K562 (cell line): ENCODE measurements at places on chromosomes 12 and 14.

DNA sequence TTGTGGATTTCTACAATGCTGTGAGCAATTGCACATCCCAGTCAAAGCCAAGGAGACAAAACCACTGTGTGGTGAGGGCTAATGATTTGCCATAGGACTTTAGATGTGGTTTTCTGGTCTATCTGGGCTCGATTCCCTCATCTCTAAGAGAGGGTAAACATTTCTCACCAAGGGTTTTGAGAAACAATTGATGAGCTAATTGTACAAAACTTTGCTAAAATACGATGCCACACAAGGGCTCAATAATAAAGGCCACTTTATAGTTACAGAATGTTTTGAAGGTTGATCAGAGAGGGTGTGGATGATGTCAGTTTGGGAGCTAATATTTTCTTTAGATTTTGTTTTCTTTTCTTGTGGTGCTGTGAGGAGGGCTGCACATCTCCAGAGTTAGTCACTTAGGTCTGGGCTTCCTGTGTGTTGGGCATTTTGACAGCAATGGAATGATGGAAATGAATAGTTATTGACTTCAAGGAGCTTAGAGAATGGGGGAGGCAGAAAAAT, 60.8 kb upstream of the SLC38A4 start:
- DNase-seq = no peak
- H3K36me3 ChIP-seq = no peaks in the 10 kb centered on the region
- H3K27me3 ChIP-seq = no peaks in the 10 kb centered on the region
- no peak overlapping the region for H3K27ac ChIP-seq
- no peak overlapping the region for H3K4me3 ChIP-seq
- H3K4me1 ChIP-seq = no peaks in the 10 kb centered on the region

GRCh38 chr12:121423682-121424623, 24.0 kb downstream of the RNF34 start:
- no peak overlapping the region for H3K4me3 ChIP-seq
- peak overlapping the region; percentile 56; the same call in 1 of the 3 replicates for H3K27ac ChIP-seq
- no peaks in the 10 kb centered on the region for H3K27me3 ChIP-seq
- H3K4me1 ChIP-seq = peaks cover 8% of the 10 kb centered on the region
- H3K36me3 ChIP-seq = peaks cover 94% of the 10 kb centered on the region

DNA sequence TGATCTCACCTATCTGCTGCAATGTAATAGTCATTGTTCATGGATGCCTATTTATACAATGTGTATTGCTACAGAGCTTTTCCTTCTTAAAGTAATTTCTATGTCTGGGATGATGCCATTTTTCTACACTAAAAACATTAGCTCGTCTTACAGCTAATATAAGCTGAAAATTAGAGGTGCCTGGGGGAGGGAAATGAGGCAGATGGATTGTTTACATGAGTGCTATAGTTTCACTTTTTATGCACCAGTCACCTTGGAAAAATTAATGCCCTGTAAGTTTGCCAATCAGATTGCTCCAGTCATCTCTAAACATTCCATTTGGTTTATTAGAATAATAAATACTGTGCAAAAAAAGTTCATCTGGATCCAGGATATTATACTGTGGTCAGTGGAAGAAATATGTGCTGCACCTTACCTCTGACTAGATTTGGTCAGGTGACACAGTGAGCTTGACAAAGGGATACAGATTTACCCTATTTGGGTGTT, 436.2 kb downstream of the RAD51B start:
- peaks cover 9% of the 10 kb centered on the region; the same call in 2 of the 3 replicates for H3K4me1 ChIP-seq
- H3K36me3 ChIP-seq = no peaks in the 10 kb centered on the region
- no peak for DNase-seq
- no peaks in the 10 kb centered on the region for H3K27me3 ChIP-seq
- H3K27ac ChIP-seq = no peak overlapping the region

- no peaks in the 10 kb centered on the region for H3K27me3 ChIP-seq
- no peak overlapping the region for H3K27ac ChIP-seq
- H3K36me3 ChIP-seq = no peaks in the 10 kb centered on the region
- no peak for DNase-seq
- peaks cover 20% of the 10 kb centered on the region; the same call in 2 of the 3 replicates for H3K4me1 ChIP-seq
- H3K4me3 ChIP-seq = no peak overlapping the region
Observed at GRCh38 chr14:39228509-39229221, 5.0 kb upstream of the MIA2 start.

DNA sequence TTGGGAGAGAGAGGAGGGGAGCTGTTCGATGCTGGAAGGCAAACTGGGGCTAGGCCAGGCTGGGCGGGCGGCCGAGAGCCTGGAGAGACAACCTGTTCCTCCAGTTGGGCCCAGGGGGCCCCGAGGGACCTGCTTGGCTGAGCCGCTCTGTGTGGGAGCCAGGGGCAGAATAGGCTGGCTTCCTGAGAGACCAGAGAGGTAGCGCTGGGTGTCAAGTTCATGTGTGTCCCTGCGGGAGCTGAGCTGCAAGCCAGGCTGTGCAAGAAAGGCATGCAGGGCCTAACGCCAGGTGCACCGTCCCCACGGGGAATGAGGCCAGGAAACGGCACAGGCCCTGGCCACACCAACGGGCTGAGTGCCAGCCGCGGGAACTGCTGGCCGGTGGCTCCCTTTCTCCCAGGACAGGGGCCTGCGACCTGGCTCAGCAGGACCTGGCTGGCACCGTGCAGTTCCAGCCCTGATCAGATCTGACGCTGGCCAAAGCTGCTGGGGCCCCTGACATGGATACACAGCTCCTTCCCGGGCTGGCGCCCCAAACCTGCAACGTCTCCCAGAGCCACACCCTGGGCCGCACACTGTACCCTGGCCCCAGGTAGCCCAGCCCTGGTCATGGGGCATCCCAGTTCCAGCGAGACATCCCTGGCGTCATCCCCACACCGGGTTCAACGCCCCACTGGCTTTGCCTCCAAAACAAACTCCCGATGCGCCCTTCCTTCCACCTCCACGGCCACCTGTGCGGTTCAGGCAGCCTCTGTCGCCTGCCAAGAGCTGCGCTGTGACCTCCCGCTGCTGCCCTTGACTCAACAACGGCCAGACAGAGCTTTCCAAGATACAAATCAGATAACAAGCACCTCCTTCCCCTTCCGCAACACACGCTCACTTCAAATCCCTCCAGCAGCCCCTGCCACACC, 65.0 kb downstream of the RFLNA start:
- no peak overlapping the region for H3K27ac ChIP-seq
- no peak for DNase-seq
- no peak overlapping the region for H3K4me3 ChIP-seq
- no peaks in the 10 kb centered on the region for H3K27me3 ChIP-seq
- peaks cover 35% of the 10 kb centered on the region for H3K4me1 ChIP-seq
- H3K36me3 ChIP-seq = peaks cover 45% of the 10 kb centered on the region; the same call in 2 of the 3 replicates

GRCh38 chr12:23687947-23688346, 261.5 kb downstream of the SOX5 start:
- no peak overlapping the region for H3K4me3 ChIP-seq
- no peaks in the 10 kb centered on the region for H3K27me3 ChIP-seq
- H3K4me1 ChIP-seq = no peaks in the 10 kb centered on the region
- no peaks in the 10 kb centered on the region for H3K36me3 ChIP-seq
- H3K27ac ChIP-seq = no peak overlapping the region

DNA sequence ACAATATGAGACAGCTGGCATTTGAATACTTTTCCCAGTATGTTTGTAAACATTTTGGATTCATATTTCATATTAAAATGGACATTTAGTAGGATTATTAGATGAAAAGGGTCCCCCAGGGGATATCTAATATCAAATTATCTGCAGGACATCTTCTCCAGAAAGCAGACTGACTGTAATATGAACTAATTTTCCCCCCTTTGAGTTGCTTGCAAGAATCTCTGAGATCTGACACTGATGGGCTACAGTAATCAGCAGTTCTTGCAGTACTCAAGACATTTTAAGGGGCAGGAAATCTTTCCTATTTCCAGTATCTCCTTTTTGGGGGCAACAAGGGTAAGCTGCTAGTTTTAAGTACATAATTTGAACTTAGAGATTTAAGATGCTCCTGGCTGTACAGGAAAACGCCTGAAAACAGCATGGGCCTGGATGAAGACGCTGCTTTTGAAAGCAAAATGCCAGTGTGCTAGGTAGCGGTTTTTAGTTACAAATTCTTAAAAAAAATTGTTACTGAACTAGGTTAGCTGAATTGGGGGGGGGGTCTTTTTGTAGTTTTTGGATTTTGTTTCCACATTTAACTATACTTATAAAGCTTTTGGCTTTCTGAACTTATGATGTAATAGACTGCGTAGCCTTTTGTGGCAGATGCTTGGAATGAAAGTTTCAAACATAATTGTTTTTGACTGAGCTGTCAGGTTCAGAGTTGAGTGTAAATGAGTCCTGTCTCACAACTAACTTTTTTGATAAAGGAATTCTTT, 2.2 kb downstream of the FRMD6 start:
- no peak overlapping the region for H3K4me3 ChIP-seq
- DNase-seq = no peak
- H3K4me1 ChIP-seq = peaks cover 20% of the 10 kb centered on the region
- no peak overlapping the region for H3K27ac ChIP-seq
- H3K27me3 ChIP-seq = no peaks in the 10 kb centered on the region; the same call in 2 of the 3 replicates
